ENCODE measurements at places on chromosomes 7 and 10.

- no peak for DNase-seq
These were observed 82.6 kb downstream of the CACNB2 start for GRCh38 chr10:18222866-18223265.

- DNase-seq, result no peak
These were observed 292.0 kb upstream of the MBL2 start for GRCh38 chr10:53064614-53065013.

DNA sequence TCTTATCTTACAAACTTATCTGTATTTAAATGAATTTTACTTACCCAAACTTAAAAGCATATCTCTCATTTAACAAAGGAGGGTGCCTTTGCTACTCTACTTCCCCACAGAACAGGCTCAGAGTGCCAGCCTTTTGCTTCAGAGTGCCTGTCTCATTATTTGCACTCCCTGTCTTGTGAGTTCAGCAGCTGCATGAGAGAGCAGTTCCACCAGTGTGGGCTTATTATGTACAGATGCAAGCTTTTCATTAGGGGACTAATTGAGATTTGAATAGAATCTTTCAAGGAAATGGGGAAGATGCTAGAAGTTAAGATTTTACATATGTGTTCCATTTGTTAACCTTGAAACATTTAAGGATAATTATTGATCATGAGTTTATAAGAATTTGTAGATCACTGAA lies 310.2 kb upstream of the LRRN3 start:
- DNase-seq, result no peak

GRCh38 chr10:3778692-3779157 lies 6.3 kb downstream of the KLF6 start:
- no peak for DNase-seq

- DNase-seq, result no peak
These were observed 198.1 kb upstream of the LYZL2 start for GRCh38 chr10:30827531-30828120.

DNA sequence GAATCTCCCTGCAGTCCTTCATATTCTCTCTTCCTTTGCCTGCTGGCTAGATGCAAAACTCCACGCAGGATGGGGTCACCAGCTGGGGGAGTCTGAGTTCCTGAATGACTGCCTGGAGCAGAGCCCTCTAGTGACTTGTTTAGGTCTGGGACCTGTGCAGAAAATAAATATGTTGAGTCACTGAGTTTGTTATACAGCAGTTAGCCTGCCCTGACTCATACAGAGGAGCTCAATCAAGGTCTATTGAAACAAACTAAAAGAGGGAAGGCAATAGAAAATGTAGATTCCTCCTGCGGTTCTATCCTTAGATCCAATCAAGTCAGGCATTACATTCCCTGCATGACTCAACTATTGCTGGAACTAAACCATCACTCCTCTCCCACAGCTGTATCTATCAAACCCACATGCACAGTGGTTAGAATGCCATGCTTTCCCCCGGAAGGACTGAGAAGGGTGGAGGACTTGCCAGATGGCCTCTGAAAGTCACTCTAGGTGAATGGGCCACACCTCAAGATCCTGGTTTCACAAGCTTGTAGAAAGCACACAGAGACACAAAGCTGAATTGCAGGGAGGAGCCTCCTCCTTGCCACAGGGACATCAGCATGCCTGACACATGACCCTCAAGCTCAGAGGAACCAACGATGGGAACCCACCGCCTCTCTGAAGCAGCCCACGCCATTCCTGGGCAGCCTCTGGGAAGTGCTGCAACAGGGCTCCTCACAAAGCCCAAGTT lies 73.9 kb downstream of the SH3PXD2A start:
- no peak for DNase-seq
